Bronchial epithelial cell (primary cell): ENCODE measurements at places on chromosomes 1 and 21.
A peak's percentile ranks its signal among the peaks of the same experiment; 100 is the strongest.

DNA sequence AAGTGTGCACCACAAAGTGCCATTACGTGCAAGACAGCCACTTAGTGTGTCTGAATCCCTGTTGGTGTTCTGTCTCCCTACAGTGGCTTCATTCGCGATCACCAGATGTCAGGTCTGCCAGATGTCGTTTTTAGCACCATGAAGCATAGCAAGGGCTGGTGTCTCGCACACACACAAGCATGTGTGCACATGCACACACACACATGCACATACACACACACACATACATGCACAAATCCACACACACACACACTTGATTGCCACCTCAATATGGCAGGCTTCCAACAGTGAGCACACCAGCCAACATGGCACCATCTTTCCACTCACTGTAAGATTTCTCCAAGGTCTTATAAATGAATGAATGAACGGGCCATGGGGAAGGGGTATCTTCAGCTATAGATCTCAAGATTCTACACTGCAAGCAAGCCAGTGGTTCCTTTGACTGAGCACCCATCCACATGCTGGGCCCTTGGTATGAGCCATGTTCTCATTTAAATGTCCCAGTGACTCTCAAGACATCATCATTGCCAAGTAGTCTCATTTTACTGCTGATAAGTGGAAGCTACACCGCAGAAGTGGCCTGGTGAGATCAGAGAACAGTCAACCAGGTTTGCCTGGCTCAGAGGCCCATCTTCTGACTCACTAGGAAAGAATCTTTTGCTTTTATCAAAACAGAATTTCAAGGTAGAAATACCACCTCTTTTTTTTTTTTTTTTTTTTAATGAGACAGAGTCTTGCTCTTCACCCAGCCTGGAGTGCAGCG lies 84.9 kb downstream of the SIM2 start:
- peak; percentile 89 for DNase-seq

- DNase-seq = no peak
Measured at GRCh38 chr1:235024711-235025421, 103.8 kb downstream of the TOMM20 start.

DNA sequence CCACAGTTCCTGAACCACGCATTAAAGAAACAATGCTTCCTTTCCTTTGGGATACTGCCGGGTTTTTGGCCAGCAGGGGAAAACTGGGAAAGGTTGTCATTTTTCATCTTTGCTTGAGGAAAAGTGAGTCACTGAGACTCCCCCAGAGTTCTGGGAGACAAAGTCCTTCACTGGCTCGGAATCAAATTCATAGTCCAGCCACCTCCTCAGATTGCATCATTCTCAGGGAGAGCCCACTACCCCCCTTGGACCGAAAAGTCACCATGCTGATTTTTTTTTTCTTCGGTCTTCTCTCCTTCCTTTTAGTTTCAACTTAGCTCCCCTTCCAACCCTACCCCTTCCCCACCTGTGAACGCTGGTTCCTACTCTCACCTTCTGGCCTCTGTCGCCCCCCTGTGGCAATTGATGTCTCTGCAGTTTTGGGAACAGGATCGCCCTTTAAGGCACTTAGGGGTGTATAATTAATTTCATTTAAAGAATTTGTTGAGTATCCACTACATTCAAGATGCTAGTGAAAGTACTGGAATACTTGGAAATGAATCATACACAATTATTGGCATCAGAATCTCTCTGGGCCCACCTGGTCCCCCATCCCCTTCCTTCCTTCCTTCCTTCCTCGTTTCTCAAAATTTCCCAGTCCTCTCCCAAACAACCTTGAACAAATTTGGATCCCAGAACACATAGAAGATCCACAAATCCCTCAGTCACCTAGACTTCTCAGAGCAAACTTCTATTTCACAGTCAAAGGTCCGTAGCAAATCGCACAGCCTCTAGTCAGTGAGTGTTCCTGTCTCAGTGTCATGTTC lies 6.9 kb downstream of the ACKR1 start:
- peak; percentile 18 for DNase-seq

GRCh38 chr1:27430903-27431600 lies 38.6 kb downstream of the GPR3 start:
- DNase-seq = no peak

DNA sequence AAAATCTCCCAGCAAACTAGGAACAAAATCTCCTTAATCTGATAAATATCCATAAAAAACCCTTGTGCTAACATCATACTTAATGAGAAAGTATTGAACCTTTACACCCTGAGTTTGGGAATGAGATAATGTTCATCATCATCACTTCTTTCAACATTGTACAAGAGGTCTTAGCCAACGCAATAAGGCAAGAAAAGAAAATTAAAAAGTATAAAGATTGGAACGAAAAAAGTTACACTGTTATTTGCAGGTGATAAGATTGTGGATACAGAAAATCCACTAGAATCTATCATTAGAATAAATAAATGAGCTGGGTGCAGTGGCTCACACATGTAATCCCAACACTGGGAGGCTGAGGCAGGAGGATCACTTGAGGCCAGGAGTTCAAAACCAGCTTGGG lies 76.7 kb downstream of the UBR4 start:
- DNase-seq = no peak

DNA sequence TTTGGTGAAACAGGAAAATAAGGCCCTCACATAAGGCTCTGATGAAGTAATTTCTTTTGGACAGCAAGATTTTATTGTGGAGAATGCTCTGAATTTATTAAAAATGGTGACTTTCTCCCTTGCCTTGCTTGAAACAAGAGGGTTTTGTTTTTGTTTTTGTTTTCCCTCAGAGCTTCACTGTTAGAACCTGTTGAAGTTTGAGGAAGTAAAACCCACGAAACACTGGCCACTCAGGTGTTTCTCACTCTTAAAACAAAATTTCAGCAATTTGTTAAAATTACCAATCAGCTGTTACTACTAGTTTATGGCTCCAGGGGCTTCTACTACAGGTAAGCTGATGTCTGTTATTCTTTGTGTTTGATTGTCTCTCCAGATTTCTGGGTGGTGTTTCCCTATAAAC lies 112.6 kb upstream of the B3GALT2 start:
- DNase-seq = no peak

DNA sequence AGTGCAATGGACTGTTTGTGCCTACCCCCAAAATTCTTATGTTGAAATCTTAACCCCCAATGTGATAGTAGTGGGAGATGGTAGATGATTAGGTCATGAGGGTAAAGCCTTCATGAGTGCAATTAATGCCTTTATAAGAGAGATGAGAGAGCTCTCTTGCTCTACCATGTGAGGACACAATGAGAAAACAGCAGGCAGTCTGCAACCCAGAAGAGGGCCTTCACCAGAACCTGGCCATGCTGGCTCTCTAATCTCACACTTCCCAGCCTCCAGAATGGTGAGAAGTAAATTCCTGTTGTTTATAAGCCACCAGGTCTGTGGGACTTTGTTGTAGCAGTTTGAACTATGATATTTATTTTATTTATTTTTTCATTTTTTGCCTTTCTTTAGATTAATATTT lies 21.0 kb downstream of the RYR2 start:
- DNase-seq = no peak

DNA sequence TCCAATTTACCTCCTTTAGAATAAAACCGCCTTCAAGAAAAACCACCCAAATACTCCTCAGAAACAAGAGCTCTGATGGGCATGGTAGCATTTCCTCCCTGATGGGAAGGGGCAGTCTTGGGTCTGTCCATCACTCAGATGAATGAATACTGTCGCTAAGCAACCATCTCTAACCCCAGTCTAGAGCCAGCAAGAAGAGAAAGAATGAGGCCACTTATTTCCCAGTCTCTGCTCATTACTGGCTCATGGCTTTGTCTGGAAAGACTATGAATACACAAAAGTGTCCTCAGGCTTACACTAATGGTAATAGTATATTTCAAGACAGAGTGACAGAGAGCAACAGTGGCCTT lies 51.0 kb upstream of the F3 start:
- DNase-seq = no peak

DNA sequence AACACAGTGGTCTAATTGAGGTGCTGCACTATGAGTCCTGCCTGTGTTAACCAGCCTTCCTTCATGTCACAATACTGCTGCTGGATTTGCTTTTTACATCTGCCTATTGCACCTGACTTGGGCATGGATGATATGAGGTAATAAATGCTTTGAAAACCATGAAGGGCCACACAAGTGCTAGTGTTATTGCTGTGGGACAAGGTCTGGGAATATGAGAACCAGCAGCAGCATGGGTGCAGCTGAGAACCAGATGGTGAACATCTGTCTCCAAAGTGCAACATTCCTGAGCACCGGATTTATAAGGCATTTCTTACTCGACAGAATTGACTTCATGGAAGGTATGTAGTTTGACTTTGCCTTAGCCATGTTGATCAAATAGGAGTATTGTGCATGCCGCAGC lies 16.6 kb downstream of the TRIM45 start:
- DNase-seq = no peak

- no peak for DNase-seq
Measured at GRCh38 chr1:211915924-211916323, 85.4 kb upstream of the LPGAT1 start.

DNA sequence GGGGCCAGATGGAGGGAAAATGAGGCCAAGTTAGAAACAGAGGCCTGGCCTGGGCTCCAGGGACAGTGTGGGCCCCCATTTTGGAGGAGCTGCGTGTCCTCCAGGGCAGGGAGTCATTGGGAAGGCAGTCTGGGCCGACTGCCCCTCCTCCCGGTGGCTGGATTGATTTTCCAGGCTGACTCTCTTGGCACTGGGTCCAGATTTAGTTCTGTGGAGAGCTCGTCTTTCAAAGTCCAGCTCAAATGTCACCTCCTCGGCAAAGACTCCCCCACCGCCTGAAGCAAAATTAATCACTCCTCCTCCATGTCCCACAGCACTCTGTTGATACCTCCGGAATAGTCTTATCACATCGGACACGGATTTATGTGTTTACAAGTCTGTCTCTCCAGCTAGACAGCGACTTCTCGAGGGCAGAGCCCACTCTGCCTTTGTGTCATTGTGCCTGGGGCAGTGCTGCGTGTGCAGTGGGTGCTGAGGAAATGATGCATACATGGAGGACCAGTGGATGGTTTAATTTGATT lies 175.1 kb downstream of the CAMTA1 start:
- DNase-seq = peak; percentile 66

- DNase-seq = no peak
Measured at GRCh38 chr1:245690946-245691541, 536.3 kb downstream of the KIF26B start.

DNA sequence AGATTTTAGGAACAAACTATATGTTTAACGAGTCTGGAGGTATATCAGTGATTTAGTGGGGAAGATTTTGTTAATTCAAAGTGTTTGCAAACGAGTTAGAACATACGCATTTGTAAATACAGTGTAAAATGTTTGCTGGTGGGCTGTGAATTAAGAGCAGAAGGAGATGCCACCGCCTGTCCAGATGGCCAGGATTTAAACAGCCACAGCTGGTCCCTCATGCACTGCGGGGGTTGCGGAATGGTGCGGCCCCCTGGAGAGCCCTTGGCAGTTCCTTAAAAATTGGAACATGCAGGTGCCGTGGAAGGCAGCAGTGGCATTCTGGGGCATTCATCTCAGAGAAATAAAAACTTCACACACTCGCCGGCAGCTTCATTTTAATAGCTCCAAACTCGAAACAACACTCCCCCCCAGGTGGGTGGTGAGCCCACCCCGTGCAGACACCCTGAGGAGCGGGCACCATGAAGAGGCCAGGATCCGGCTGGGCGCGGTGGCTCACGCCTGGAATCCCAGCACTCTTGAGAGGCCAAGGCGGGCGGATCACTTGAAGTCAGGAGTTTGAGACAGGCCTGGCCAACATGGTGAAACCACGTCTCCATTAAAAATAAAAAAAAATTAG lies 3.5 kb upstream of the C1orf159 start:
- DNase-seq = no peak

GRCh38 chr1:183600136-183600535 lies 9.9 kb upstream of the NCF2 start:
- peak; percentile 95 for DNase-seq

DNA sequence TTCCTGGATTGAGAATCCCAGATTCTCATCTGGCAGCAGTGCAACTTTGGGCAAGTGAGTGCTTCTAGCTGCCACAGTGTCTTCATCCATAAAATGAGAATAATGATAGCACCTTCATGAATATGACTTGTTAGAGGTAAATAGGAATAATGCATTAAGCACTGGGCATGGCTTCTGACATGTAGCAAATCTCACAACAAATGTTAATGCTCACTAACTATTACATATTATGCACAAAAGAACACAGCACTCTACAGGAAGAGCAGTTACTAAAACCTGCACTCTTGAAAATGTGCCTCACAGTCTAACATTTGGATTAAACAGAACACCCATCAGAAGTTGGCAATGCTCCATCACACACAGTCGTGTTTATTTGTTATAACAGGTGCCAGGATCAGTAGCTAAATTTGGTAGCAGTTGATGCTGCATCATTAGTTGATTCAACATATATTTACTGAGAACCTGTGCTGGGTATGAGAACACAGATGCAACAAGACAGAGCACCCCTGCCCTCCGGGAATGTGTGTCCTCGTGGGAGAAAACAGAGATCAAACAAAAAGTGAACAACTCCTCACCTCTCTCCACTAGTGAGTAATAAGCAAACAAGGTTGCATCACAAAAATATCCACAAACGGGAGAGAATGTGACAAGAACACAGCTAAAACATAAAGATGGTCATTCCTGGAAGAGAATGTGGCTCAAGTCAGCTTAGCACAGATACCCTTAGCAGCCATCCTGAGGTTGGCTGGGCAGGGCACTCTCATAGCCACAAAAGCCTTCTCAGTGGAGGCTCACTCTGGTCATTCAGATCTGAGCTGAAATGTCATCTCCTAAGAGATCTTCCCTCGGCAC lies 26.2 kb upstream of the LBR start:
- peak; percentile 89 for DNase-seq

DNA sequence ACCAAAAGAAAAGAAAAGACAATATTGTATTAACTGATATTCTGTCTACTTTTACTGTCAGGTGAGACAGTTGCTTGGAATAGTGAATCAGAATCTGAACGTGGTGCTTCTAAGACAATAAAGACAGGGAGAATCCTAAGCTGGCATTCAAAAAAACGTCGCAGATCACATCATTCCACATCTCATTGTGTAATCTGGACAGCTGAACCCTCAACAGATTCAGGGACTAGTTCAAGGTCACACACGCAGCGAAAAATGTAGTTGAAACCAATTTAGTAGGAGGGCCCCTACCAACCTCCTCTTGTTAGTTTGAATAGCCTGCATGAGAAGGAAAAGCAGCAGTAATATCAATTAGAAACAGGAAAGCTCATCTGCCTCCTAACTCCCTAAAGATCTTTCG lies 46.4 kb upstream of the KRTAP19-8 start:
- no peak for DNase-seq

DNA sequence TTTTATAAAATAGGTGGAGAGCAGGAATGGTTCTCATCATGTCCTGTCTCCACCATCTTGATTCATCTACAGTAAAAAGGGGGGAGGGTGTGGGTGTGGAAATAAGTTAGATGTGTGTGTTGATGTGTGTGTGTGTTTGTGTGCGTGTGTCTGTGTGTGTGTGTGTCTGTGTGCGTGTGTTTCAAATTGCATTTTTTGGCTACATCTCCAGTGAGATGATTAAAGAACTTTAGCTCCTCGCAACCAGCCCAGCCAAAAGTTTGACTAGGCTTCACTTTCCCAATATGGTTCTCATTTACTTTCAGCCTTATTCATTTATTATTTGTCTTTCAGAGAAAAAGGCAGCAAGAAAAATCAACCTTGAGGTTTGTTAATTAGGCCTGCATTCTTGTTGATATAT lies 14.7 kb upstream of the HAO2 start:
- DNase-seq = no peak

- DNase-seq = no peak
Measured at GRCh38 chr1:212539737-212540430, 68.7 kb upstream of the ATF3 start.

- no peak for DNase-seq
Measured at GRCh38 chr1:172905452-172905851, 145.3 kb downstream of the TNFSF18 start.
